Fibroblast of pulmonary artery (primary cell): ENCODE measurements at places on chromosomes 4 and X.
A peak's percentile ranks its signal among the peaks of the same experiment; 100 is the strongest.

- no peak for DNase-seq
Observed at GRCh38 chr4:56511098-56511497, 5.5 kb downstream of the ARL9 start.

DNA sequence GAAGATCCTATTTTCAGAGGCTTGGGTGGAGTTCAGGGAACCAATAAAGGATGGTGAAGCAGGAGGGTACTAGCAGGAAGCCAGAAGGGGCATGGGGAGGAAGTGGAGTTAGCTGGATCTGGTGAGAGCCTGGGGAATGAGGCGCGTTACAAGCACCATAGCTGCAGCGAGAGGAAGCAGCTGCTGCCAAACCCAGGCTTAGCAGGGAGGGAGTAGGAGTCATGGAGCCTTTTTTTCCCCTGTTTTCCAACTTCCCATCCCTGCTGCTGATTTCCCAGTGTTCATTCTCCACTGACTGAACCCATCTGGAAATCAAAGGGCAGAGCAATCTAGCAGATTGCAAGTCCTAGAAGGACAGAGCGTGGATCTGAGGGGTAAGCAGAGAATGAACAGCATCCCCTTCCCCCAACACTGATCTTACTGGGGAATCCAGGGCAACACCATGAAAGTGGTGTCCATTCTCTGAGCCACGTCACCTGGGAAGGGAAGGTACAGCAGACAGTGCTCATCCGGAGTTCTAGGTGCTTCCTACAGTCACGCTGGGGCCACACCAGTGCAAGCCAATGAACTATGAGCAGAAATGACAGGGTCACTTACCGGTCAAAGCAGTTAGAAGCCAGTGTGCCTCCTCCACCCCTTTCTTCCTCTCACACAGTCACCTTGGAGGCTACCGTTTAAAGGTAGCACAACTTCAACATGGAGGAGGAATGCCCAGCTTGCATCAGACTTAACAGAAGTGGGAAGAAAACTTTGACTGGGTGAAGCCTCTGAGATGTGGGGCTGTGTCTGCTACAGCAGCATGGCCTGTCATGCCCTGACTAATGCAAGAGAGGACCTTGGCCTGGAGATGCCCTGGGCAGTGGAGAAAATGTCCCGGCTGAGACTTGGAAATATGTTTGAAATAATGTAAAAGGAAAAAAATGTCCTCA lies 36.7 kb downstream of the SMIM20 start:
- peak; percentile 25 for DNase-seq

GRCh38 chrX:101160001-101160400 lies 59.6 kb upstream of the DRP2 start:
- DNase-seq: no peak

DNA sequence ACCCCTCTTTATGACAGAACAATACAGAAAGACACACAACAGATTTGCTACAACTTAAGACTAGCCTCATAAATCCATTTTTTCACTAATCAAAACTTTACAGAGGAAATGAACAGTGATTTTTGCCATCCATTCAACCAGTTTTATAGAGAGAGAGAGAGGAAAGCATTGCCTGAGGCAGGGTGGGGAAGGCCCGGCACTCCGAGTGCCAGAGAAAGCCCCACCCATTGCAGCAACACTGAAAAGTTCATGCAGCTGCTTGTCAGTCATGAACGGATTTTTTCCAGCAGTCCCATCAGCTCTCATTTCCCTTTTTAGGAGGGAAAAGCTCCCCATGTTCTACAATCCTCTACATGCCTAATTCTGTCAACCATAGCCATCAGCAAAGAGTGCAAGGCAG lies 236.9 kb downstream of the CHIC1 start:
- no peak for DNase-seq

- DNase-seq: peak; percentile 43
Observed at GRCh38 chr4:38333219-38333618, 330.8 kb upstream of the KLF3 start.
